HFFc6 (cell line): ENCODE measurements at places on chromosomes 5 and 9. TPM values are rescaled to one million over a fixed set of nuclear protein-coding genes. Genes with fewer than 3 reads are reported as not detected.

Gene SPARC
- 3,773 and 5,745 TPM in 2 replicates for total RNA-seq

Gene PCDHAC2
- total RNA-seq, result not detected in 3 replicates

GRCh38 chr5:56482363-56482762 is 249.2 kb upstream of the ANKRD55 start:
- H3K27ac ChIP-seq, result no peak overlapping the region
- peaks cover 19% of the 10 kb centered on the region for H3K4me1 ChIP-seq
- no peaks in the 10 kb centered on the region for H3K36me3 ChIP-seq
- DNase-seq, result no peak
- H3K27me3 ChIP-seq, result peaks cover 7% of the 10 kb centered on the region; the same call in 1 of the 2 replicates
- H3K4me3 ChIP-seq, result 0 out of 2 replicates have a peak overlapping the region, but pooled peaks have one; percentile 88

GRCh38 chr5:109756543-109757185 is 66.9 kb downstream of the MAN2A1 start:
- H3K4me1 ChIP-seq, result peaks cover 30% of the 10 kb centered on the region
- no peak overlapping the region for H3K4me3 ChIP-seq
- no peaks in the 10 kb centered on the region; the same call in 1 of the 2 replicates for H3K27me3 ChIP-seq
- peaks cover 24% of the 10 kb centered on the region; the same call in 1 of the 2 replicates for H3K36me3 ChIP-seq
- no peak overlapping the region for H3K27ac ChIP-seq

DNA sequence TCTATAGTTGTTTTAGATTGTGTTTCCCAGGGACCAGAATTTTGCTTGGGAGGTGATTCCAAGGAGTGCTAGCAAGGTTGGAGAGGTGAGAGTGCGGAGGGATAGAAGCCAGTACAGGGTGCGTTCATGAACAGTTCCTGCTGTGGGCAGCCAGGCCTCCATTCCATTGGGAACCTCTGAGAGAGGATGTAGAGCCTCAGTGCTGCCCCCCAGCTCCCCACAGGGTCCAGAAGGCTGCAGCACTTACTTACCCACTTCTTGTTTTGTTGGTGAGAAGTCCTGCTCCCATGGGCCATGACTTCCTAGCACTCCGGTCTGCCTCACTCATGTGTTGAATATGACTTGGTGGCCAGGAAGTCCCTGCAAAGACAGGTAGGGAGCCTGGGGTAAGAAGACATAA is 128.2 kb upstream of the GAS1 start:
- no peak overlapping the region for H3K27ac ChIP-seq
- DNase-seq, result no peak
- no peak overlapping the region for H3K4me3 ChIP-seq
- H3K27me3 ChIP-seq, result no peaks in the 10 kb centered on the region; the same call in 1 of the 2 replicates
- no peaks in the 10 kb centered on the region for H3K4me1 ChIP-seq

GRCh38 chr9:121279776-121280388 is 11.9 kb downstream of the GSN start:
- H3K27ac ChIP-seq, result peak overlapping the region; percentile 98
- no peak for DNase-seq
- H3K36me3 ChIP-seq, result peaks cover 39% of the 10 kb centered on the region
- H3K4me3 ChIP-seq, result peak overlapping the region; percentile 83
- peaks cover 4% of the 10 kb centered on the region for H3K27me3 ChIP-seq

Gene MOB3B
- not detected in 2 replicates for total RNA-seq

DNA sequence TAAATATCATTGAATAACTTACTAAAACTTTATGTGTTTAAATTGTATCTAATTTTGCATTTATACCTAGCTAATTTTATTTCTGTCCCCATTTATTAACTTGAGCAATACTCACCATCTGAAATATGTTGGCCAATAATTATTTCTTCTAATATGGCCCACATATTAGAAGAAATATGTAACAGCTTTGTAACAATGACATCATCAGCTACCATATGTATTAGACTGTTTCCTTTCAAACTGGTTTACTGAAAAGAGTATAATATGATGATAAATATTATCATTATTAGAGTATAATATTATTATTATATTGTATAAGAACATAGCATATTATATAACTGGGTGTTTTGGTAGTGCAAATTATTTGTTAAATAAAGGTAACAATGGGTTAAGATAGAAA is 220.5 kb downstream of the FBXL7 start:
- peaks cover 12% of the 10 kb centered on the region for H3K36me3 ChIP-seq
- peaks cover 39% of the 10 kb centered on the region for H3K4me1 ChIP-seq
- H3K27me3 ChIP-seq, result no peaks in the 10 kb centered on the region
- no peak overlapping the region for H3K4me3 ChIP-seq
- DNase-seq, result no peak
- no peak overlapping the region for H3K27ac ChIP-seq

Gene PRRC1
- total RNA-seq, result 96.1 and 106 TPM in 2 replicates

GRCh38 chr5:170327168-170327567 is 29.6 kb upstream of the LCP2 start:
- peaks cover 5% of the 10 kb centered on the region; the same call in 1 of the 2 replicates for H3K4me1 ChIP-seq
- H3K36me3 ChIP-seq, result no peaks in the 10 kb centered on the region
- H3K4me3 ChIP-seq, result no peak overlapping the region
- DNase-seq, result no peak

- no peaks in the 10 kb centered on the region for H3K27me3 ChIP-seq
- H3K27ac ChIP-seq, result no peak overlapping the region
- no peak overlapping the region for H3K4me3 ChIP-seq
- no peak for DNase-seq
- no peaks in the 10 kb centered on the region for H3K4me1 ChIP-seq
Observed at GRCh38 chr5:19401032-19401431, 587.0 kb downstream of the CDH18 start.

DNA sequence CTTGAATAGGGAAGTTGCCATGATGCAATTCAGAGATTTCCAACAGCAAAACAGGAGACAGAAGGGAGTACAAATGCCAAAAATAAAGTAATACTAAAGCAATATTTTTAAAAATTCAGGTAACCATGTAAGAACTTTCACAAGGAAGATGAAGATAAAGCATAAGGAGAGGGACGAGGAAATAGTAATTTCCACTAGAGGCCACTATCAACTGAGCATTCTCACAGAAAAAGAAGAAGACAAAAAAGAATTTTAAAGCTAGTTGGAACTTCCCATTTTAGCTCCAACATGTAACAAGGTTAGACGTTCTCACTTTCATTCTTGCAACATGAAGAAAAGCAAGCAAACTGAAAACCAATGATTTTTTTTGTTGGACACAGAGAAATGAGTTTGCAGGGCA is 779.9 kb upstream of the CDH6 start:
- H3K4me1 ChIP-seq, result no peaks in the 10 kb centered on the region
- no peaks in the 10 kb centered on the region for H3K27me3 ChIP-seq
- no peak for DNase-seq
- H3K27ac ChIP-seq, result no peak overlapping the region
- no peaks in the 10 kb centered on the region for H3K36me3 ChIP-seq

DNA sequence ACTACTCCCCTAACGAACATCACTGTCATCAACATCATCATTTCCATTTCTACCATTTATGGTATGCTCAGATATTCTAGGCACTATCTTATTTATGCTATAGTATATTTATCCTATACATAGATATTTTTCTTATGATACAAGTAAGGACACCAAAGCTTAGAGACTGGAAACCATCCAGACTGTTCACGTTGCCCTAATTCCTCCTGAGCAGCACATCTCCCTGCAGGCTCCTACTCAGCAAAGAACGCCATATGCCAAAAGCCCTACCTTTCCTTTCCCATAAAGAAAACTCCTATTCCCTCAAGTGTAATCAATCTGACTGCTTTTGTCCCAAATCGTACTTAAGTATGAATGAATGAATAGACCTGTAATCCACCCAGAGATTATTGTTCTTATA is 247.0 kb downstream of the PRELID2 start:
- H3K4me3 ChIP-seq, result peak overlapping the region; percentile 27
- peaks cover 60% of the 10 kb centered on the region for H3K4me1 ChIP-seq
- H3K27me3 ChIP-seq, result no peaks in the 10 kb centered on the region
- DNase-seq, result no peak
- H3K36me3 ChIP-seq, result peaks cover 20% of the 10 kb centered on the region

Gene CDKN2A
- 53.9 to 124 TPM (median 77.9 TPM) in 3 replicates for total RNA-seq

DNA sequence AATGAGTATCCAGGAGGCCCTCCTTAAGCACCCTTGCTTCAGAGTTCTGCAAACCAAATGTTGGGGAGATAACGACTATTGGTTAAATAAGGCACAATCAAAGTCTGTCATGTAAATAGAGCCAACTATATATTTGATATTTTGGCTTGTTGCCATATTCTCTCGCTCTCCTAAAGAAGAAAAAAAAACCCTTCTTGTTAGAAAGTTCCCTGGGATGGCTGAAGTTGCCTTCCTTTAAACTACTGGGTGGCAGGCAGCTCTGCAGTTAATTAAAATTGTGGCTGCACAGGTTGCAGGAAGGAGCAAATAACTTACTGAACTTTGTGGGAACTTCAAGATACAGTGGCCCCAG is 227.0 kb upstream of the ANKRD55 start:
- no peak for DNase-seq
- H3K27me3 ChIP-seq, result peaks cover 4% of the 10 kb centered on the region; the same call in 1 of the 2 replicates
- H3K36me3 ChIP-seq, result no peaks in the 10 kb centered on the region
- H3K27ac ChIP-seq, result no peak overlapping the region
- H3K4me3 ChIP-seq, result no peak overlapping the region

Gene SLC36A2
- total RNA-seq, result not detected in 3 replicates

- H3K27ac ChIP-seq, result no peak overlapping the region
- no peaks in the 10 kb centered on the region for H3K36me3 ChIP-seq
- H3K27me3 ChIP-seq, result peaks cover 13% of the 10 kb centered on the region
- no peak overlapping the region for H3K4me3 ChIP-seq
- DNase-seq, result no peak
Observed at GRCh38 chr9:122204055-122204454, 24.7 kb downstream of the LHX6 start.

- no peaks in the 10 kb centered on the region for H3K36me3 ChIP-seq
- H3K27ac ChIP-seq, result no peak overlapping the region
- no peak overlapping the region for H3K4me3 ChIP-seq
- H3K27me3 ChIP-seq, result no peaks in the 10 kb centered on the region
Observed at GRCh38 chr9:115845648-115846312, 307.8 kb upstream of the PAPPA start.

DNA sequence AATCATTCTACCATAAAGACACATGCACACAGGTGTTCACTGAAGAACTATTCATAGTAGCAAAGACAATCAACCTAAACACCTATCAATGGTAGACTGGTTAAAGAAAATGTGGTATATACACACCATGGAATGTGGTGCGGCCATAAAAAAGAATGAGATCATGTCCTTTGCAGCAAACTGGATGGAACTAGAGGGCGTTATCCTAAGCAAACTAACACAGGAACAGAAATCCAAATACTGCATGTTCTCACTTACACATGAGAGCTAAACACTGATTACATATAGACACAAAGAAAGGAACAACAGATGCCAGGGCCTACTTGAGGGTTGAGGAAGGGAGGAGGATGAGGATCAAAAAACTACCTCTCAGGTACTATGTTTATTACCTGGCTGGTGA is 103.8 kb downstream of the DRD1 start:
- no peaks in the 10 kb centered on the region; the same call in 1 of the 2 replicates for H3K36me3 ChIP-seq
- no peak overlapping the region for H3K4me3 ChIP-seq
- no peak for DNase-seq
- H3K4me1 ChIP-seq, result no peaks in the 10 kb centered on the region

Gene PCSK5
- total RNA-seq, result 0.12 to 0.37 TPM (median 0.28 TPM) in 3 replicates

Gene NIPAL4
- total RNA-seq, result 0.10 to 0.15 TPM (median 0.14 TPM) in 3 replicates

DNA sequence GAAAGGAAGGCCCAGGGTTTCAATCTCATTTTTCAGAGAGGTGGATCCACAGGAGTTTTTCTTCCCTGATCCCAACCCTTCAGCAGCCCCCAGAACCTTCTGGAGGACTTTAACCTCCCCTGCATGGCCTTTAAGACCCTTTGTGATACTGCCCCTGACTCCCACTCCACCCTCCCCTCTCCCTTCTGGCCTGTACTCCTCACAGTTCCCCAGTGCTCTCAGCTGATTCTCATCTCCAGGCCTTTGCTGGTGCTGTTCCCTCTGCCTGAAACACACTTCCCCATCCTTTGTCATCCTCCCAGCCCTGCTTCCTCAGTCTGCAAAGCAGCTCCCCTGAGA is 18.5 kb downstream of the NEURL1B start:
- H3K27me3 ChIP-seq, result peaks cover 1% of the 10 kb centered on the region; the same call in 1 of the 2 replicates
- H3K4me1 ChIP-seq, result peaks cover 29% of the 10 kb centered on the region
- H3K27ac ChIP-seq, result peak overlapping the region; percentile 98
- H3K36me3 ChIP-seq, result peaks cover 11% of the 10 kb centered on the region; the same call in 1 of the 2 replicates
- DNase-seq, result no peak
